ENCODE measurements at places on chromosomes 3 and 15.

- DNase-seq = no peak
These were observed 23.6 kb downstream of the PRR20G start for GRCh38 chr3:127264292-127264691.

DNA sequence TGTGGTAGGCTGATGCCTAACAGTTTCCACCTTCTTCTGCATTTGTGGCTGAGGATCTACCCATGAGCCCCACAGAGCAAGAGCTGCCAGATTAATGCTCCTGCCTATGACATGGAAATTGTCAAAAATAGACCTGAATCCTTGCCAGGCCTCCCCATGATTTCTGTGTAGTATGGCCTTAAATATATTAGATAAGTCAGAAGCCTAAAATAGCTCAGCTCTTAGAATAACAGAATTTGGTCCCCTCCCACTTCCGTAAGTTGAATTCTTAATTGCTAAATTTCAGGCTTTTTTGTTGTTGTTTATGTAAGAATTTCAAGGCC is 129.0 kb downstream of the SERPINI1 start:
- no peak for DNase-seq

GRCh38 chr3:111749171-111750170 is 109.6 kb upstream of the PHLDB2 start:
- peak; percentile 93 for DNase-seq

DNA sequence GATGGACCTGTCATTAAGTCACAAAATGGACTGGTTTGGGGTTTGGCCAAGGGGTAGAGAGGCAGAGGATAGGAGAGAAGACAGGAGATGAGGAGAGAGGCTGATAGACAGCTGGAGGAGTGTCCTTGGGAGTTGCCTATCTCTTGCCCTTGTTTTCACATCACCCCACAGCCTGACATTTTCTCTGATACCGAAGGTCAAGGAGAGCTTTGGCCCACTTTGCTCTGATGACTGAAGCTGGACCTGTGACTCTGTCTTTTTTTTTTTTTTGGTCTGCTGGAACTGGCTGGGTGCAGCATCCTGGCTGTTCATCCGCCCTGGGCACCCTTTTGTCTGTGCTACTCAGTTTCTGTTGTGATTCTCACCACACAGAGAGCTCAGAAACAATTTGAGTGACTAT is 5.1 kb downstream of the GPD1L start:
- DNase-seq = no peak

- no peak for DNase-seq
These were observed 379.1 kb upstream of the PROK2 start for GRCh38 chr3:72163809-72164634.

GRCh38 chr3:119585856-119586570 is 6.7 kb downstream of the ADPRH start:
- DNase-seq = no peak

GRCh38 chr3:100982710-100983109 is 10.5 kb downstream of the ABI3BP start:
- DNase-seq = no peak

DNA sequence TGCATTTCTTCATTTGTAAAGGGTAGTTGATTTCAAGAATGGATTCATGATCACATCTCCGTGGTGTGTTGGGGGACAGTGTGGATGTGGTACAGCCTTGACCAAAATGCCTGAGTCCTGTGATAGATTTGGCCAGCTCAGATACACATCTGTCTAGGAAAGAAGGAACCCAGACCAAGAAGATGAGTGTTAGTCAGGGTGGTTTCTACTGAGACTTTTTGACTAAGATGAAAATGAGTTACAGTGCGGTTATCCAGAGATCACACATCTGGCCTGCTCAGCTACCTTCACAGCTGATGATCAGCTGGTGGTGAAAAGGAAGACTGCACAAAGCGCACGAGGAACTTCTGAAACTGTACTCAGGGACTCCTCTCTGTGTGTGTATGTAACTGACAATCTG is 68.0 kb downstream of the FNDC3B start:
- no peak for DNase-seq

GRCh38 chr3:130528120-130528519 is 11.1 kb downstream of the COL6A6 start:
- DNase-seq = no peak

DNA sequence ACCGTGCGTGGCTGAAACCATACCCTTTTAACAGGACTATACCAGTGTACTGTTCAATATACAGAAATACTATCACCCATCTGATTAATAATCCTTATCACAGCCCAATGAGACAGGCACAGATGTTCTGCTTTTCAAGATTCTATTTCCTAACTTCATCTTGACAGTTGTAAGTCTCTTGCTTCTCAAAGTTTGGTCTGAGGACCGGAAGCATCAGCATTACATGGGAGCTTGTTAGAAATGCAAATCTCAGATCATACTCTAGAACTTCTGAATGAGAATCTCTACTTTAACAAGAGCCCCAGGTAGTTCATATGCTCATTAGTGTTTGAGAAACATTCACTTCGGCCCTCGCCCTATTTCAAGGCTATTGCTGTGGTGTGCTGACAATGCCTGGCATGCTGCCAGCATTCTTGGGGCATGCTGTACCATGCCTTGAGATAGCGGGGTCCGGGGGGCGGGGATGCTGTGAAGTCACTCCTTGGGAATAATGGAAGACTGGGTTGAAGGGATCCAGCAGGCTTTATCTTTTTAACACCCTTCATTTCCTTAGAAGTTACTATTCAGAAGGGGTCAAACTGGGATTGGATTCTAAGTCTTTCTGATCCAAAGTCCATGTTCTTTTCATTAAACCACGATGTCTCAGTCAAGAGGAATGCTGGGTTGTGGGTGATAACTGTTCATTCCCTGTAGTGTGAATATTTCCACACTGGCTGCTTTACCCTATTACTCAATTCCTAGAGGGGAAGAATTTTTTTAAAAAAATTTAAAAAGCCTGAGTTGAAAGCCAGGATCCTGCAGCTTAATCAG is 194.7 kb downstream of the LPP start:
- DNase-seq = no peak

- no peak for DNase-seq
These were observed 181.4 kb upstream of the BCL6 start for GRCh38 chr3:187926620-187927019.

DNA sequence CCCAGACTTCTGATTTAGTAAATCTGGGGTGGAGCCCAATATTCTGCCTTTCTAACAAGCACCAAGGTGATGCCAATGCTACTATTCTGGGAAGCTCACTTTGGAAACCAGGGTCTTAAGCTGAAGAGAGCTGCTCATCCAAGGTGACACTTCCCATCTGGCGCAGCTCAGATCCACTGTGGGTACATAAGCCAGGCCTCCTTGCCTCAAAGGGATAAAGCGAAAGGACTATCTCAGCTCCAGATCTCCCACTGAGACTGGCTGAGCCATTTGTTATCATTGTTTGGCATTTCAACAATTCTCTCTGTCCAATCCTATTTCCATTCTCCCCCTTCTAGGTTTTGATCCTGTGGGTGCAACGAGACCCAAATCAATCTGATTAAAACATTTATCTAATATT is 323.8 kb downstream of the GBE1 start:
- no peak for DNase-seq

DNA sequence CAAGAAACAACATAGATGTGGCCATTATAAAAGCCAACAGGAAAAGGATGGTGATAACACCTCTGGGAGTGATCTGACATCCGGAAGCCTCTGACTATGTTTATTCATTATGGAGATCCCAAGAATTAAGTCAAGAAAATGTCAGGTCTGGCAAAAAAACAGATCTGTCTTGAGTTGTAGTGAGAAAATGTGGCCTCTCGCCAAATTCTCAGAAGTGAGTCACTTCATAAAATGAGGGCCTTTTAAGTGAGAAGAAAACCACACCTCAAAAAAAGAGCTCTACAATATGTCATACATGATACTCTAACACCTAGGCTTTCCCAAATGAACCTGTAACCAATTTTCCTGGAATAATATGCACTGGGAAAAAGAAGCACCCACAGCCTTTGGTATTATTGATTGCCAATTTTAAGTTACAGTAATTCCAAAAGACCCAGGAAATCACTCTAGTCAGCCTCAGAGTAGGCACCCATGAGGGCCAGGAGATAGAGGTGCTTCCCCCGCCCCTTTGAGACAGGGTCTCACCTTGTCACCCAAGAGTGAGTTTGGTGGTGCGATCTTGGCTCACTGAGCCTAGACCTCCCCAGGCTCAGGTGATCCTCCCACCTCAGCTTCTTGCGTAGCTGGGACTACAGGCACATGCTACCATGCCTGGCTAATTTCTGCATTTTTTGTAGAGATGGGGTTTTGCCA is 38.0 kb downstream of the CCR3 start:
- no peak for DNase-seq

DNA sequence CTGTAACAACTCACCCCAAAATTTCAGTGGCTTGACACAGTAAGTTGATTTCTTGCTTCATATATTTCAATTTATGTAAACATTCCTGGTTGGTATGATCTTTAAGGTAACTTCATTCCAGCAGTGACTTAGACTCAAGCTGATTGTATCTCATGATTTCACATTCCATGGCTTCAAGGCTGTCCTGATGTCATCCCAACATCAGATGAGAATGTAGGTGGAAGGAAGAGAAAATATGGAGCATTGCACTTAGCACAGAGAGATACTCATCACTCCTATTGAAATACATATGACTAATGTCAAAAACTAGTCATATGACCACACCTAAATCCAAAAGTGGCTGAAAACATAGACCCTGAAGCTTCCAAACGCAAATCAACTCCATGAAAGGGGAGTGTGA is 793.8 kb downstream of the TBL1XR1 start:
- no peak for DNase-seq

DNA sequence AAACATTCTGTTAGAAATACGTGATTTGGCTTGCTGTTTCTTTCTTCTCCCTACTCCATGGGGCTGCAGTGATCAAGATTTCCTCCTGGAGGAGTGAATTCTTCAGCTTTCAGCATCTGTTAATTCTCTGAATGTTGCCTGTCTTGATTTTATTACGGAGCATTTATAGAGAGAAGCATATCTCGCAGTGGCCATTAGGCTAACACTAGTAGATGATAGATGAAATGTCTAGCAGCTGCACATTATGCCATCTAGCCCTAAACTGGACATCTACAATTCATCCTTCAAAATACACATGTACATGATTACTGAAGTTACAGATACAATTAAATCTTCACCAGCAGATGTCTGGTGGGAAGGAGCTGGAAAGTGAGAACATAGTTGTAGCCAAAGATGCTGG is 769.8 kb upstream of the NECTIN3 start:
- no peak for DNase-seq

- DNase-seq = no peak
These were observed 103.3 kb upstream of the SLC2A2 start for GRCh38 chr3:171129827-171130226.

DNA sequence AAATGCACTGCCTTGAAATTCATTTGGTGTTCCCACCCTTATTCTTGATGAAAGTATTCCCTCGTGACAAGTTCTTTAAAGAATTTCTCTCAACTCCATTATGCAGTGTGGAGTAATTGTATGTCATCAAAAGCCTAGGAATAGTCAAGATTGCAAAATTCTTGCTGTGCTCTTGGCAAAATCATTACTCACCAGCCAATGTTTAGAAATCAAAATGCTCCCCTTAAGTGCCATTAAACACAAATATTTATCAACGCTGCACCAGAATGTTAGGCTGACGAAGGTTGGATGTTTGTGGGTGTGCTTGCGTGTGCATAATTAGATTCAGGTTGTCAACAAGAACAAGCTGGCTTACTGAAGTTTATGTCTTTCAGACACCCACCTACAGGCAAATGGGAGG is 40.5 kb downstream of the SST start:
- DNase-seq = no peak

GRCh38 chr3:24972491-24972890 is 455.6 kb upstream of the RARB start:
- DNase-seq = no peak

DNA sequence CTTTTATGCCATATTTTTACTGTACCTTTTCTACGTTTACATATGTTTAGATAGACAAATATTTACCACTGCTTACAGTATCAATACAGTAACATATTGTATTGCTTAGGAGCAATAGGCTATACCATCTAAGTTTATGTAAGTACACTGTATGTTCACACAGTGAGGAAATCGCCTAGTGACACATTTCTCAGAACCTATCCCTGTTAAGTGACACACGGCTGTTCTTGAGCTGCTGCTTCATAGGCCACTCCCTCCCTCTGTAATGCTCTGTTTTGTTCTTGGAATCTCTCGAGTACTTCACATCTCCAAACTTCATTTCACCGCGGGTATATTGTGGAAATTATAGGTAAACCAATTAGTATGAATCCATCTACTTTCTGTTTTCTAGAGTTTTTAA is 13.4 kb upstream of the SELENOT start:
- no peak for DNase-seq

- peak; percentile 87 for DNase-seq
These were observed 574 bp downstream of the CHST2 start for GRCh38 chr3:143119974-143120715.

GRCh38 chr15:32957219-32957618 is 237.3 kb downstream of the FMN1 start:
- no peak for DNase-seq

DNA sequence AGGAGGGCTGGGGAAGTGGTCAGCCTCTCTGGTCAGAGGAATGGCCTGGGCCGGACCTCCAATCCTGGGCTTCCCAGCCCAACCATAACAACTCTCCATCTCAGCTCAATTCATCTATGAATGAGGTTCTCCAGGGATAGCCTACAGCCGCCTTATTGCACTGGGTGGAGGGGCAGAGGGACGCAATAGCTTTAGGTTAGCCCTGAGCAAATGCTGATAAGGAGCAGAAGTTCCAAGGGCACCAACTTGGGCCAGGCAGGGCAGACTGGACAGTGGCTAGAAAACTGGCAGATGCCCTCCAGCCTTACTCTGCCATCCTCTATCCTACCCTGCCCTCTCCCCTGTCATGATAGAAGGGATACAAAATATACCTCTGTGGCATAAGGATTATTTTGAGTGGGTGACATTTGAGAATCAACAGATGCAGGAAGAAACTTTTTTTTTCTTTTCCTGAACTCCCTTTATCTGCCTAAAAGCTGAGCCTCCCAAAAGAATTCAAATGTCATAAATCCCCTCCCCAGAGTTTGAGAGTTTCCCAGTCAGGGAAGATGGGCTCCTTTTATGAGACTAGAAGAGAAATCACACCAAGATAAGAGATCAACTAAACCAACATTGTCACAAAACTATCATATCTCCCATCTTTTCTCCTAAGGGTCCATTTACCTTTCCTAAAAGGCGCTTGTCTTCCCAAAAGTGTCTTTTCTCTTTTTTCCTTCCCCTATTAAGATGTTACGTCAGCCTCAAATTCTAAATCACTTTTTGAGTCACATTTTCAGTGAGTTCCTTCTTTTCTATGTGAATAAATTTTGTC is 40.4 kb upstream of the C15orf39 start:
- no peak for DNase-seq

DNA sequence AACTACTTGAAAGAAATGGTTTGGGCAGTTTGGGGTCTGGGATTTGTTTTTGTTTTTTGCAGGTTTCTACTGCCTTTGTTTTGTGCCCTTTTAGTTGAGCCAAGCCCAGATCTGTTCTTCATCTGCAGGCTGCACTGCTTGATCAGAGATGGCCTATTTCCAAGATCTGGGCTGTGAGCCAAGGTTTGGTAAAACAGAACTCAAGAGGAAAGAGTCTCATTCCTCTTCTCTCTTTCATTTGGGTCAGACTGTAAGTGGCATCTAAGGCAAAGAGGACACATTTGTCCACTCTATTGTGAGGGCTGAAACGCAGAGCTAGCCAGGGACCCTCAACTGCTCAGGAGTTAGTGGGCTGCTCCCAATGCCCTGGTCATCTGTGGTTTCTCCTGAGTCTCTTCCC is 104.4 kb upstream of the UBE3A start:
- DNase-seq = no peak

Measured in NCI-H1417 (cell line).